ENCODE measurements at places on chromosomes 1 and 21.

DNA sequence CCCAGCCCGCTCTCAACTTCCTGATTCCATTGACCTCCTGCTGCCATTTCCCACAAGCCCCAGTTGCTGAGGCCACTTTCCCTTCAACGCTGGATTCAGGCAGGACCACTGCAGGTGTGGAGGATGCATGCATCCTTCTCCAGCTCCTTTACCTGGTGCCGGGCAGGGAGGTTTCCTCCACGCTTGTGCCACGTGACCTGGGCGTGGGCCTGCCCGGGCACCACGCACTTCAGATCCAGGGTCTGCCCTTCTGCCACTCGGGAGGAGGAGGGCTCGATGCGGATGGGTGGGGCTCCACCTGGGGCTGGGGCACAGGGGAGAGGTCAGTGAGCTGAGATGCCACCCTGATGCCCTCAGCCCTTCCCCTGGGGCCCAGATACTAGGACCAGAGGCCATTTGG, 31.9 kb downstream of the LDLRAD2 start:
- DNase-seq: no peak

GRCh38 chr1:18938008-18938706, 18.3 kb downstream of the IFFO2 start:
- no peak for DNase-seq

DNA sequence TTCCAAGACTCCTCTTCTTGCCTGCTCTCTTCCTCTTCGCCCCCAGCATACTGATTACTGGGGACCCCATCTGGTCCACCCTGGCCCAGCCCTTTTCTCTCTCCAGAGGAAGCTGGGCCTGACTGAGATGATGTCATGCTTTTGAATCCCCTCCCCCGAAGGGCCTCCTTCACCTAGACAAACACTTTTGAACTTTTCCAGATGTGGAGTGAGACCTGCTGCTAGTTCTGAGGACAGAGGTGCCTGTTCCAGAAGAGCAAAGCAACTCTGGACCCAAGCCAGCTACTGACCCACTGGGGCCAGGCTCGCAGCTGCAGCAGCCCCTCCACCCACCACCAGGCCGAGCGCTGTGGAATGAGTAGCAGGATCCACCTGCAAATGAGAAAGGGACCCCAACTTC, 8.4 kb downstream of the CD34 start:
- DNase-seq: no peak

DNA sequence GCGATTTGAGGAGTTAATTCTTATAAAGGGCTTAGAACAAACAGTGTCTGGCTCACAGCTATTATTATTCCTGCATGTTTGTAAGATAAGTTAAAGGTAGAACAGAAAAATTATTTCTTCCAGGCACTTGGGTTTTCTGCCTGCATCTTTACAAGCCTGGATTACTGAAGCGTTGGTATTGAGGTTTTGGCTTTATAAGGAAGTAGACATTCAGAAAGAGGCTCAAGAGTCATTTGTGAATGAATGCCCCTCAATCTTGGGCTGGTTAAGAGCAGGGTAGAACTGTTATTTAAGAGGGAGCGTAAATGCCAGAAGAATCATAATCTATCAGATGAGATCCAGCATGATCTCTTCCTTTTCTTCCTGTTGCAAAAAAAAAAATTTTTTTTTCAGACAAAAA, 77.3 kb upstream of the ARID1A start:
- no peak for DNase-seq

DNA sequence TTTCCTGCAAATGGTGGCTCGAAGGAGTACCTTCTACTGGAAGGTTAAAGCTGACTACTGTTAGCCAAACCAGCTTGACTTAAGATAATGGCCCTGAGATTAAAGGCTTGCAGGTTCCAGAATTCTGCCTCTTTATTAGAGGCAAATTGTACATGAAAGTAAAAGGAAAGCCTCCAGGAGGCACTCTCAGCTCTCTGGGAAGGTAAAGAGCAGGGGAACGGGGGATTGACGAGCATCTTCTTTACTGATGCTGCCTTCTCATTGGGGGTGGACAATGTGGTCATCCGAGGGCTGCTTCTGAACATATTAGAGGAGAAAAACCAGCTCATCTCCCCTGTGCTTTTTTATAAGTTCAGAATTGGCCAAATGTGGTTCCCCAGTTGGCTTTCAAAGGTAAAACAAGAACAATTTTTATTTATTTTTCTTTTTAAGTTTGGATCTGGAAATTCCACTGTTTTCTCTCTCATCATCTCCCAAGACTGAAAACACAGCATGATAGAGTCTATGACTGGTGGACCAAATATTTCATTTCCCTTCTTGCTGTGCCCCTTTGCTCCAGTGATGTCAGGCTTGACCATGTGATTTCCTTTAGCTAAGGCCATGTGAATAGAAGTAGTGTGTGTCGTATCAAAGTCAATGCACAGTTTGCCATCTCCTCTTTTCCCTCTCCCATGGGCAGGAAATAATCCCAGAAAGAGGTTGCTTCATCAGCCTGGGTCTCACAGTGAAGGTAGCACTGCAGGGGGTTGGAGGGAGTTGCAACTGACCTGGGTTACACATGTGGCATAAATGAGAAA, 292.7 kb downstream of the PRDM2 start:
- DNase-seq: no peak

- no peak for DNase-seq
Observed at GRCh38 chr1:205443585-205444299, 12.1 kb downstream of the BLACAT1 start.

DNA sequence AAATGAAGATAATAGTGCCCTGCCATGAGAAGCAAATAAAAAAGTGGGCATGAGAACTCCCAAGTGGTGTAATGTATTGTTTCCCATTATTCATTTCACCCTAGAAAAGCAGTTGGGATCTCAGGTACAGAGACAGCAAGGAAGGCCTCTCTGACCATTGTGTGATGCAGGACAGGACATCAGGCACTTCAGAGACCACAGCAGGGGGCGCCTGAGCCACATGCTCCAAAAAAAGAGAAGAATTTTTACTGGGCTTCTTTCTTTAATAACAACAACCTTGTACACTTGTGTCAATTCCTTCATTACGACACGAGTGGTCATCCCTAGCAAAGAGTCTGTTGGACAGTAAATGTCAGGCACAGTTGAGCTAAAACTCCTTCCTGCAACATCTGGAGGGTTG, 533.3 kb downstream of the OMA1 start:
- DNase-seq: no peak

- DNase-seq: no peak
Observed at GRCh38 chr21:39650801-39651200, 38.1 kb downstream of the B3GALT5 start.

- DNase-seq: no peak
Observed at GRCh38 chr1:24111262-24111995, 506 bp downstream of the MYOM3 start.

- no peak for DNase-seq
Observed at GRCh38 chr1:116708255-116708900, 40.8 kb upstream of the IGSF3 start.

DNA sequence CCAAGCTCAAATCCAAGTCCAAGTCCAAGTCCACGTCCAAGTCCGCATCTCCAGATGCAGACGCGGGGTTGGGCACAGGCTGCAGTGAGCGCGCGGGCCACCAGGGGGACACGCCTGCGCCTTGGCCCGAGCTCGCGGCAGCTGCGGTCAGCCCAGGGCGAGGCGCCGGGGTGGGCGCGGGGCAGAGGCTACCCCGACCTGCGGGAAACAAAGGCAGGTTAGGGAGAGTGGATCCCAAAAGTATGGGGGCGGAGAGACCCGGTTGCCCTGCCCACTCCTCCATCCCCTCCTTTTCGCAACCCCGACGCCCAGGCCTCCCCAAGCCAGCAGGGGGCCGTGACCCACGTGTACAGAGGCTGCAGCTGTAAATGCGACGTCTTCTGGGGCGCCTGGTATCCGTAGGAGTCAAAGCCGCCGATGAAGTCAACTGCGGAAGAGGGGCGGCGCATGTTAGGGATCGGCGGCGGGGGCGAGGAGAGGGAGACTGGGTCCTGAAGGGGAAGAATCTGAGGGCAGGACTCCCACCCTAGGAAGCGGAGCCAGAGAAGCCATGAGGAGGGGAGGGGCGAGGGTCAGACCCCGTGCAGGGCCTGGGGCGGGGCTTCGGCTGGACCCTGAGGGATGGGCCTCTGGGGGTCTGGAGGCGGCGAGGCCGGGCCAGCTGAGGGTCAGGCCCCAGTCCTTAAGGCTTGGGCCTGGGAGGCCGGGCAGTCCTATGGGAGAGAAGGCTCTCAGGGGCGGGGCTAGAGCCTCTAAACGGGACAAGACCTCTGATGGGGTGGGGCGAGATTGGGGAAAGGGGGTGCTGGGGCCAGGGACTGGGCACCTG, 58.0 kb downstream of the NKAIN1 start:
- no peak for DNase-seq

- no peak for DNase-seq
Observed at GRCh38 chr1:18639368-18640055, 8.9 kb downstream of the PAX7 start.

GRCh38 chr1:151504252-151504651, 6.9 kb upstream of the CGN start:
- DNase-seq: no peak

DNA sequence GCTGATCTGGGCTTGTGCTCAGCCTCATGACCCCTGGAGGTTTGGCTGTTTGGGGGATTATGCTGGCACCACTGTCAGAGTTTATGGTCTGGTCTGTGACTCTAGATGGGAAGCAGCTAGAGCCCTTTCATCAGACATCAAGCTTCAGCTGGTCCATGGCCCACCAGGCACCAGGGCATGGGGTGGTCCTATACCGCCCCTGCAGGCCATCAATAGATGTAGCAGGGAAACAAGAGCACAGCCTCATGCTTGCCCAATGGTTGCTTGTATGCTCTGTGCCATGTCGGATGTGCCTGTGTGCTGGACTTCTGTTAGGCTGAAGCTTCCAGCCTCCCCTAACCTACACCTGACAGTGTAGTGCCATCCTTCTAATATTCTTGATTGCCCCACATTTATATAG, 71.1 kb upstream of the CD34 start:
- DNase-seq: no peak

GRCh38 chr1:53454019-53454418, 5.2 kb upstream of the DMRTB1 start:
- DNase-seq: no peak

DNA sequence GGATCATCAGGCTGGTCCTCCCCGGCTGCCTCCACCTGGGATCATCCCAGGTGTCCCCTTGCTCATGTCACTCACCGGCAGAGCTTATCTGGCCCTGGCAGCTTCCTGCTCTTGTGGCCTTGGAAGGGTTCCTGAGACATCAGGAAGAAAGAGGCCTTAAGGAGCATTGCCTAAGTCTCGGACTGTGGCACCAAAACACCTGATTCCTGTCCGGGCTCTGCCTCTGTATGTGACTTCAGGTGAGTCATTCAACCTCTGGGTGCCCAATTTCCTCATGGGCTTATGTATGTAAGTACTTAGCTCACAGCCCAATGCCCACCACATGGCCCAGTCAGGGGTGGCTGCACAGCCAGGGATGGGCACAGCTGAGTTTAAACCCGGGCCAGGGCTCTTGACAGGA, 255.9 kb upstream of the VAMP3 start:
- no peak for DNase-seq

DNA sequence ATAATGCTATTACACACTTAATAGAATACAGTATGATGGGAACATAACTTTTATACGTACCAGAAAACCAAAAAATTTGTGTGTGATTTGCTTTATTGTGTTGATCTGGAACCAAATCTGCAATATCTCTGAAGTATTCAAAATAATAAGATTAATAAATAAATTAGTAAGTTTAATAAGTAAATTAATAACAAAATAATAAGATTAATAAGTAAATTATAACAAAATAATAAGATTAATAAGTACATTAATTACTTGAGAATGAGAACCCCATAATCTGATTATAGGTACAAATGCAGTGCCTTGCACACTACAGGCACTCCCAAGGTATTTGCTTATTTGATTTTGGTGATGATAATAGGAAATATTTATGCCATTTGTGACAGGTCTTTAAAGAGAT, 267.4 kb downstream of the ZNF326 start:
- DNase-seq: no peak

DNA sequence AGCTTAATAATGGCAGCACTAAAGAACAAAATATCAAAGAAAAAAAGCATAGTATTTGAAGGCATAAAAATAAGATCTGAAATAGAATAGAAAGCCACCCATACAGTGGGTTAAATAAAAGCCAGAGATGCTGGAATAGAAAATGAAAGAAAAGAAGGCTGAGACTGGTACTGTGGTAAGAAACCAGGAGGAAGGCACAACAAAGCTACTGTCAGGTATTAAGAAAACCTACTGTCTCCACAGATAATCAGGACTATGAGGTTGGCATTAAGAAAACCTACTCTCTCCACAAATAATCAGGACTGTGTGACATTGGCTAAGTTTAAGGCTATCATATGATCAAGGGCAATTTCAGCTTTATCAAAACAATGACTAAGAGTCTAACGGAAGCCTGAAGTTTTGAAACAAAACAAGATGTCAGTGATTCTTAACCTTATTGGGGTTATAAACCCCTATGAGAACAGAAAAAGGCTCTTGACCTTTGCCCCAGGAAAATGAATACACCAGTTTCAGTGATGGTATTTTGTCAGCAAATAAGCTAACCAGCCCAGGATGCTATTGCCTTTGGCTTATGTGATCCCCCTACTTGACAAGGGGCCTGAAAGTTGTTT, 24.4 kb downstream of the MCOLN2 start:
- no peak for DNase-seq

- no peak for DNase-seq
Observed at GRCh38 chr1:21650400-21650799, 18.8 kb downstream of the RAP1GAP start.

- no peak for DNase-seq
Observed at GRCh38 chr1:201039418-201039817, 15.9 kb upstream of the KIF21B start.

GRCh38 chr1:101071470-101071891, 45.9 kb upstream of the DPH5 start:
- no peak for DNase-seq

DNA sequence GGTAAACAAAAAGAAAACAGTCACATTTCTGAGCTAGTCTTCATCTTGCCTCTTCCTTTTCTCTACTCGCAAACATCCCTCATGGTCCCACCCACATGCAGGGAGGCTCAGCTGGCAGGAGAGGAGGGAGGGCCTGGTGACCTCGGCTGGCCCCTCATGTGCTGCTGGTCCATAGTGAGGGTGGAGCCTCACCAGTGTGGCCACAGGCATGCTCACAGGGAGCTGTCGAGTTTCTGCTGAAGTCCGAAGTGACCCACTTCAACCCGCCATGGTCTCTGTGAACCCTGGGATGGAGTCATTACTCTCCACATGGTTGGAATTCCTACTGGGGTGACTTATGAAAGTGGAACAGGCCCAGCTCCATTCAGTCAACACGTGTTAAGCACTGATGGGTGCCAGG, 253.4 kb downstream of the RHOU start:
- no peak for DNase-seq

DNA sequence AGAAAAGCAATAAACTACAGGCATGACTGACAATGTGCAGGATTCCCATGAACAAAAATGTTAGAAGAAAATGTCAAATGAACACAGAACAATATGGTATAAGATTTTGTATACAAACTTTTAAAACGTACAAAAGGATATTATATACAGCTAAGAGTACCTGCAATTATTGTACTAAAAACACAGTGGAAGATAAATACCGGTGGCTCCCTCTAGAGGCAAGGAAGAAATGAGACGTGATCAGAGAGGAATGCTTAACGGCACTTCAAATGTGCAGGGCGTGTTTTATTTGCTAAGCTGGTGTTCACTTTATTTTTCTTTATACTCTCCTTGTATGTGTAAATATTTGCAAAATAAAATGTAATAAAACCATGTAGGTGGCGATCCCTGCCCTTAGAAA, 191.8 kb upstream of the SAMSN1 start:
- no peak for DNase-seq

Measured in stimulated activated CD4-positive, alpha-beta T cell treated with anti-CD3 and anti-CD28 coated beads, TNF-alpha, amount 100 ng/mL, for 4 hours (primary cell).